ENCODE measurements at places on chromosomes 16 and 17.

DNA sequence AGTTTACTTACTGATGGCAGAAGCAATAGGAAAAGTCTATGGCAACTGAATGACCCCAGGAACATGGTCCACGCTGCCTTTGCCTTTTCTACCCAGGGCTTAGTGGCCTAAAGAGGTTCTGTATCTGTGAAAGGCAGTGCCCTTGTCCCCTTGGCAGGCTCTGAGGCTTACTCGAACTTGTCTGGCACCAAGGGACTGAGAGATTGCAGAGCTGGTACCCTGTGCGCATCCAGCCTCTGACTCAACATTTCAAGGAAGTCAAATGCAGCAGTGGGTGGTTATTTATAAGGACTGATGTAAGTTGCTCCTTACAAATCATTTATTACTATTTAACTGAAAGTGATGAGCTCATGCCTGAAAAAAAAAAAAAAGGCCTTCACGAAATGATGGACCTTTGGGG is 299.9 kb upstream of the MYOCD start:
- no peak for DNase-seq

GRCh38 chr16:116015-116414 is 22.5 kb downstream of the NPRL3 start:
- no peak for DNase-seq

DNA sequence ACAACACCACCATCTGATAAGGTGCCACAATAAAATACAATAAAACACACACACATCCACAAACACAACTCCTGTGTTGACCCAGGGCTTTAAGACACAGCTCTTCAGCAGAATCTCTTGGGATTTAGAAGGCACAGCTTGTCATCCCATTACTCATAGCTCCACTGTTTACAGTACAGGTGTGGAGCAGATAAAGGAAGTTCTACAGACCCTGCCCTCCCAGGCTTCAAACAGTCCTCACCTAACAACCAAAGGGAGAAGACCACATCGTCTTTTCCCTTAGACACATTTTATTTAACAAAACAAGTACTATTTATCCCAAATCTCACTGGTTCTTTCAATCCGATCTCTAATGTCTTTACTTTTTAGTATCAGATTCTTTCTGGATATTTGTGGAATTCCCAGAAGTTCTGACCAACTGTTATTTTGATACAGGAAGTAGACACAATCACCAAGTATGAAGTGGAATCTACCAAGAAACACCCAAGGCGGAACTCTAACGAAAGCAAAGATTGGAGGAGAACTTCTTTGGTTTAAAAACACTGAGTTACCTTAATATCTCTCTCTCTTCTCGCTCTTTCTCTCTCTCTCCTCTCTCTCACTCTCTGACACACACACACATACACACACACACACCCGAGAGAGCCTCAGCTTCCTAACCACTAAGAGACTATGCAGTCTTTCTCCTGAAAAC is 46.1 kb downstream of the CYTH1 start:
- peak; percentile 47 for DNase-seq

DNA sequence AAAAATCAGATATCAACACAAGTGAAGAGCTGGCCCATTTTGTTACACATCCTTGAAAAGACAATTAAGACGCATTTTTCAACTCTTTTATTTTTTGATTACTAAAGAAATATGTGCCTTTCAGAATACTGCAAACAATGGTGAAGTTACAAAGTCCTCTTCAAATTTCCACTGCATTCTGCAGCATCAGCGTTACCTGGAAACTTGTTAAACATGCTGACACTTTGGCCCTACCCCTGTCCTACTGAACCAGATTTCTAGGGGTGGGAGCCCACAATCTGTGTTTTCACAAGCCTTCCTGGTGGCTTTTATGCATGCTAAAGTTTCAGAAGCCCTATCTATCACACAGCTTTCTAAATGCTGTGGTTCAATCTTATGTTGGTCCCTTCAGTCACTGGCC is 4.5 kb upstream of the CCL14 start:
- DNase-seq: no peak

DNA sequence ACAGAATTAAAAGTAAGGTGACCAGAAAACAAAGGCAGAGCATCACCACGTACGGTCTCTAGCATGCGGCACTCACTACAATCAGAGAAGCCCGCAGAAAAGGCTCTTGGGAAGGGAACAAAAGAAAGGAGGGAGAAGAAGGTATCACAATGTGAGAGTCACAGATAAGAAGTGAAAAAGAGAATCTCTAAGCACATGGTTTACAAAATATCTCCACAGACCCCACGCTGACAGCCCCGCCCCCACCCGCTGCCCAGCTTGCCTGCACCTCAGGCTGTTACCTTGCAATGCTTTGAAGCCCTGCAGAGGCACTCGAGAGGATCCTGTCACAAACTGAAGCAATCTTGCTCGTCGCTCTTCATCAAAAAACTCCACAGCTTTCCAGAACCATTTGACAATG is 40.5 kb downstream of the CEP95 start:
- no peak for DNase-seq

GRCh38 chr16:87966064-87966645 is 14.9 kb downstream of the BANP start:
- DNase-seq: no peak

DNA sequence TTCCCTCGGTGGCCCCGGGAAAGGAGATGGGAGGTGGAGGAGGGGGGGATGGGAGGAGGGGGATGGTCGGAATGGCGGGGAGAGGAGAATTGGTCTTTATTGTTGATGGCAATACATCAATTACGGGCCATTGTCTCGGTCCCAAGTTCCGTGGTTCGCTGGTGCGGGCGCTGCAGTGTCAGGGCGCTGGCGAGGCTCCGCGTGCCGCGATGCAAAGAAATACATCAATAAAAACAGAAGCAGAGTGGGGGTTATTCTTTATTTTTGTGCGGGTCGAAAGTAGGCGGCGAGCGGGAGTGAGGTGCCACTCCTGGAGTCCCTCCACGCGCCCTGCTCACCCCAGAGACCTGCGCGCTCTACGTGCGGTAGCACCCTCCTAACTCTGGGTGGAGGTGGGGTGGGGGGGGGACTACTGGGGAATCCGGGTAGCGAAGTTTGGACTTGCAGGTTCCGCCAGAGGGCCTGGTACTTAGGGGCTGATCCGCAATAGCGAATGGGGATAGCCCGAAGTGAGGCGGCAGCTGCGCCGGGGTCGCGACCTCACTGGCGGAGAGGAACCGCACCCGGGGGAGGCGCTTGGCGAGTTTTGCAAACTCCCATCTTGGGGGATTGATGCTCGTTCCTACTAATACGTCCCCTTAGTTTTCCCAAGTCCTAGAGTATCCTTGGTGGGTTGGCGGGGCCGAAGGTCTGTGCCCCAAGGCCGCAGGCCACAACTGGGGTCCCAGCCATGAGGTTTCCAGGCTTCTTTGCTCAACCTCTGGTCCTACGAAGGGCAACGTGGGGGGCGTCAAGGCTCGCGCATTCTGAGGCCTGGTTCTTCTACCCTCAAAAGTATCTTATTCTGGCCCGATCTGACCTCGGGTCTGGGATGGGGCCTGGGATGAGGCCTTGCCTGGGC is 3.5 kb upstream of the SALL1 start:
- no peak for DNase-seq

DNA sequence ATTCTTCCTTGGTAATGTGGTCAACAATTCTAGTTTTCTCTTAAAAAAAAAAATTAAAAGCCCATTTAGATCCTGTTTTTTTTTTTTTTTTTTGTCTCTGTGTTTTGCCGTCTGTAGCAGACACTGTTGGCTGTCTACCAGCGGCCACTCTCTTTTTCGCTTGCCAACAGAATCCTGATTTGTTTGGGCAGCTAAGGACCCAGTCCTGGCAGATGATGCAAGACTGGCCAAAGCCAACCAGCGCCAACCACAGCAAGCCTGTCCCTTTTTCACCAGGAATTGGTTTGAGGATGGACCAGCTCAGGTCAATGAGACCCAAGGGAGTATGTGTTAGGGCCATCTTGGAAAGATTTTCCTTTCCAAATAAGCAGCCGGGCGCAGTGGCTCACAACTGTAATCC is 28.2 kb downstream of the ST3GAL2 start:
- no peak for DNase-seq

DNA sequence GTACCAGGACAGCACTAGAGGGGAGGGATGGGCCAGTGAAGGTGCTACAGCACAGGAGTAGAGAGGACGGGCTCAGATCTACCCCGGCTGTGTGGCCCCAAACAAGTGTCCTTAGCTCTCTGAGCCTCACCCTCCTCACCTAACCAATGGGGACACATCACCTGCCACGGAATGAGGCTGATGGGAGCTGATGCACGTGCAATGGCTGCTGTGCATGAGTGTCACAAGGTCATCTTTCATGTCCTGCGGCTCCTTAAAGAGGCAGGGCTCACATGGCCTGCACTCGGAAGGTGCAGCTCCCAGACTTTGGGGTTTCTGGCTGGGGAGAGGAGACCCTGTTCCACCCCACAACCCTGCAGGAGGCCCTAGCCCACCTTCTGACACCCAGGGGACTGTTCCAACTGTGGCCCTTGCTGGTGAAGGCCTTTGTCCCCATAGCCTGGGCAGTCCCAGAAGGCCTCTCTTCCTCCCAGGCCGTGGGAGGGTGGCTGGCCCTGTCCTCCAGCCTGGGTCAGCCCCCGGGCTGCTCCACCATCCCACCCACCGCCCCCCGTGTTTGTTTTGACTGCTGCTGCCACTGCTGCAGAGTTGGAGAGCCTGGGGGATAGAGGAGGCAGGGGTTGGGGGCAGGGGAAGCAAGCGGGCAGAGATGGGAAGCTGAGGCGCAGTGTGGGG is 10.5 kb downstream of the HAP1 start:
- DNase-seq: no peak

DNA sequence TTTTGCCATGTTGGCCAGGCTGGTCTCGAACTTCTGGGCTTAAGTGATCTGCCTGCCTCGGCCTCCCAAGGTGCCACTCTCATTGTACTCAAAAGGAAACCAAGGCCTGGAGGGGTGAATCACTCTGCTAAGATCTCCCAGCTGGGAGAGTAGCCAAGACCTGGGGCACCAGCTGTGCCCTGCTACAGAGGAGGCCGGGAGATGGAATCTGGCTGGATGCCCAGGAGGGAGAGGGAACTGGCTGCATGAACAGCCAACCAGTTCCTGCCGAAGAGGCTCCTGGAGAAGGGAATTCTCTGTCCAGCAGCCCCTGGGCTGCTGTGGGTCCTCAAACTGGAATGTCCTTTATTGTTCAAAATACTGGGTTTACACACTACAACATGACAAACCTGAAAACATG is 238.7 kb upstream of the CIBAR2 start:
- no peak for DNase-seq

GRCh38 chr16:57426356-57426755 is 20.8 kb downstream of the CIAPIN1 start:
- DNase-seq: no peak

DNA sequence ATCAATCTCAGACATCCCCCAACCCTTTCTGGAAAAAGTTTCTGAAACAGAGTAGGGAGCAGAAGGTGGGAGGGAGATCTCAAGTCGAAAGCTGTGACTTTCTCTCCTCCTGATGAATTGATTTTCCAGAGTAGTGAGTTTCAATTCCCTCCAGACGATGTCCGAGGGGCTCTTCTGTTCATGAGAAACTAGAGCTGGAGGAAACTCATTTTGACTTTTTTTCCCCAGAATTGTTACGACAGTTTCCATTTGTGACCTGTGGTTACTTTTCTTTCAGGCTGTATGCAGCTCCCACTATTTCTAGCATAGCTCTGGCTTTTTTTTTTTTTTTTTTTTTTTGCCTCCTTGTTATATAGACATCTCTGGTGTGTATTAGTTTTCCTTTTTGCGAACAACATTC is 422.1 kb upstream of the SALL1 start:
- no peak for DNase-seq

DNA sequence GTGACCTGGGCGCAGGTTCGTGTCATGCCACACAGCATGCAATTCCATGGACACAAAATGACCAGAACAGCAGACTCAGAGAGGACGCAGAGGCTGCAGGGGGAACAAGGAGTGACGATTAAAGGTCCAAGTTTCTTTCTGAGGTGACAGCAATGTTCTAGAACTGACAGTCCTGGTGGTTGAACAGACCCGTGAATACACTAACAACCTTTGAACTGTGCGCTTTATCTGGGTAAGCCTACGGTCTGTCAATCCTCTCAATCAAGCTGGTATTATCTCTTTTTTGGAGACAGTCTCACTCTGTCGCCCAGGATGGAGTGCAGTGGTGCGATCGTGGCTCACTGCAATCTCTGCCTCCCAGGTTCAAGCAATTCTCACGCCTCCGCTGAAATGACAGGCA is 134.1 kb downstream of the ZNF778 start:
- DNase-seq: no peak

DNA sequence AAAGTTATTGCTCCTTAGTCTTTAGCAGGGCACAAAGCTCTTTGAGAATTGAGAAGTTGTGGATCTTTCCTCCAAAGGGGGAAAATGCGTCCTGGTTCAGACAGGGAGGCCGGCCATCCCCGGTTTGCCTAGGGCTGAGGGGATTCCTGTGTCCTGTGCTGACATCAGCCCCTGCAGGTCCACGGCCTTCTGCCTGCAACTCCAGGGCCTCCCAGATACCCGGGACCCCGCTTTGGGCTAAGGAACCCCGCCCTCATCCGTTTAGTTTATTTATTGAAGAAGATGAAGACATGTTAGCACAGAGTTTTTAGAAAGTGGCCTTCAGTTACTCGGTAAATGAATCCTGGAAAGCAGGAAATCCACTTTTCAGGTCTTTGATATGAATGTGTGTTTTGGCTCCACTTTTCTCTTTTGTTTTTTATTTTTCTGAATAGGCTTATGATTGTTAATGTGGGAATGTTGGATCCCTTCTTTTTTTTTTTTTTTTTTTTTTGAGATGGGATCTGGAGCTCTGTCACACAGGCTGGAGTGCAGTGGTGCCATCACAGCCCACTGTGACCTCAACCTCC is 65.6 kb downstream of the CRISPLD2 start:
- DNase-seq: no peak

DNA sequence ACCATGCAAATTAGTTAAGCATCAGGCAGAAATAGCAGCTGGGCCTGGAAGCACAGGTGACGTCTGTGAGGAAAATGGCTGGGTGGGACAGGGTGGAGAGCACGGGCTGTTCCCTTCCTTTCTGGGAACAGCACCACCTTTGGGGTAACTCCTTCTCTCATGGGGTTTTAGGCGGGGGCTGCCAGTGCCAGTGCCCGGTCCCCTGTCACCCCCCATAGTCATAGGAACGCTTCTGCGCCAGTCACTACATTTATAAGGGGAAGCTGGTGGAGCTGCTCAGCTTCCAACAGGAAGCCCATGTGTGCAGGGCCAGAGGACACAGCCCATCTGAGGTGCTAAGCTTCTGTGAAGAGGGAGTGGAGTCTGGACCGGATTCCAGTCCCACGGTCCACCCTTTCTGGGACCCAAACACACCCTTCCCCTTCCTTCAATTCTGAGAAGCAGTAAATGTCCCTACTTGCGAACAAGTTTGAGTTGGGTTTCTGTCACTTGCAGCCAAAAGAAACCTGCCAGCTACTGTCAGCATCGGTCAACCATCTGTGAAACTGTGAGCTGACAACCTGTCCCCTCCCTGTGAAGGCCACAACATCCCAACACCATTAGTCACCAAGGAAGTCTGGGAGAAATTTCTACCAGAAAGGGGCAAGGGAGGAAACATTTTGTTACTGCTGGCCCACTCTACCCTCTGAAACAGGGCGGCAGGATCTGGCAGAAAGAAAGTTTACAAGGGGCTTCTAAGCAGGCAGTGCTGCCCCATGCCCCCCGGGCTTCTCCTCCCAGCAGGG is 86.0 kb upstream of the AMZ2 start:
- no peak for DNase-seq

GRCh38 chr16:79628988-79629387 is 28.5 kb upstream of the MAF start:
- no peak for DNase-seq

GRCh38 chr16:74691093-74691855 is 9.4 kb downstream of the MLKL start:
- no peak for DNase-seq
